NCI-H82 (cell line): ENCODE measurements at places on chromosomes 16 and 17.
A peak's percentile ranks its signal among the peaks of the same experiment; 100 is the strongest.

GRCh38 chr17:9860851-9861250 lies 35.1 kb downstream of the GLP2R start:
- DNase-seq: no peak

- DNase-seq: no peak
Observed at GRCh38 chr17:12097326-12097725, 76.6 kb downstream of the MAP2K4 start.

- DNase-seq: no peak
Observed at GRCh38 chr17:40763752-40764151, 8.2 kb downstream of the KRT26 start.

DNA sequence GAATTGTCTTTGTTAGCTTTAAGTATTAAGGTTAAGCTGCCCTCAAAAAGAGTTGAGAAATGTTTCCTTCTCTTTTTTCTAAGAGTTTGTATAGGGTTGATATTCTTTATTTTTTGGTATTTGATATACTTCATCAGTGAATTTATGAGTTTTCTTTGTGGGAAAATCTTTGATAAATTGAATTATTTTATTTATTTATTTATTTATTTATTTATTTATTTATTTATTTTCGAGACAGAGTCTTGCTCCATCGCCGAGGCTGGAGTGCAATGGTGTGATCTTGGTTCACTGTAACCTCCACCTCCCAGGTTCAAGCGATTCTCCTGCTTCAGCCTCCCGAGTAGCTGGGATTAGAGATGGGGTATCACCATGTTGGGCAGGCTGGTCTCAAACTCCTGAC lies 19.9 kb downstream of the TEFM start:
- DNase-seq: no peak

DNA sequence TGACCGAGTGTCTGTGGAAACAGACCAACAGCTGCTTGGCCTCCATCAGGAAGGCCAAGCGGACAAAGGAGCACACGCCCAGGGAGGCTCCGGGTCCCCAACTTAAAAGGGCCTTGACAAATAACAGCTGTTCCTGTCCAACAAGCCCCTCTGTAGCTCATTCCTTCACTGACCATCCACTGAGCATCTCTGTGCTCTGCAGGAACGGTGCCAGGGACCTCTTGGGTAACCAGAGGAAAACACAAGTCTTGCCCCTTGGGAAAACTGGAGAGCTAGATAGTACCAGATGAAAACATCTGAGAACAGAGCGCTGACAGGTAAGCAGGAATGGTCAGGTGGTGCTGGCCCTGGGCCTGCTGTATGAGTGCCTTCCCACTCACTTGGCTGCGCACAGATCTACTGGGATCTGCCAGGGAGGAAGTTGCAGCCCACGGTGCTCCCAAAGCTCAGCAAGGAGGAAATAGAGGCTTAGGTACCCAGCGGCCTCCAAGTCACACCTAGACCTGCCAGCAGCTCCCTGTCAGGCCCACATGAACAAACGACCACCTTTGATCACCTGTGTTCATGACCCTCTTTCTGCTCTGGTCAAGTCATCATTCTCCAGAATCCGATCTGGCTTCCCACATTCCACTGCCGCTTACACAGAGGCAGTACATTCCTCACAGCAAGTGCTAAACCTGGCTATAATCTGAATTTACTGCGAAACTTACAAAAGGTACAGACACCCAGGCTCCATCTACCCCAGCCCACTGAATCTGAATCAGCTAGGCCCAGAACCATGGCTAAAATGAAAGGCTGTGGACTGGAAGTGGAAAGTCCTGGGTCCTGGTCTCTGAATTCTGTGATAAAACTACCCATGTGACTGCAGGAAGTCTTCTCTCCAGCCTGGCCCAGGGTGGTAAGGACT lies 12.5 kb downstream of the DCAKD start:
- no peak for DNase-seq

- no peak for DNase-seq
Observed at GRCh38 chr17:43614561-43614960, 47.2 kb downstream of the MEOX1 start.

DNA sequence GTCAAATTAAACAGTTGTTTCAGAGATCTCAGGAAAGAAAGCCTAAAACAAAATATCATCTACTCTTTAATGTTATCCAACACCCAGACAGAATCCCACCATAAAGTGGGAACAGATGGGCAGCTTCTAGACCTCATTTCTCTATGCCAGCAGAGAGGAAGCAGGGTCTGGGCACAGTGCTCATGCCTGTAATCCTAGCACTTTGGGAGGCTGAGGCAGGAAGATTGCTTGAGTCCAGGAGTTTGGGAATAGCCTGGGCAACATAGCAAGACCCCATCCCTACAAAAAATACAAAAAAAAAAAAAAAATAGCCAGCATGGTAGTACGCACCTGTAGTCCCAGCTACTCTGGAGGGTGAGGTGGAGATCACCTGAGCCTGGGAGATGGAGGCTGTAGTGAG lies 13.5 kb upstream of the ZNF652 start:
- DNase-seq: no peak

DNA sequence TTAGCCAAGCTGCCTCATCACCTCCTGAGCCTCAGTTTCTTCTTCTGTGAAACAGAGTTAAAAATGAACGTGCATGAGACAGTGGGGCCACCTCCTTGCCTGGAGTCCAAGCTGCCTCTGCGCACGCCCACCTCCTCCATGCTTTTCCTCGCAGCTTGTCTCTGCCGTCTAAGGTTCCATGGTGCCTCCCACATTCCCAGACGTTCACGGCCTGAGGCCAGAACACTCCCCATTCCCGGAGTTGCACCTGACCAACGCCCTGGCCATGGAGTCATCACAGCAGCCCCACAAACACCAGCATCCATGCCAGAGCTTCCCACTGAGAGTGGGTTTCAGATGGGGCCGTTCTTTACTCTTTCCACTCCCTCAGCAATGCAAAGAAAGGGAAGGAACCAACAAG lies 183.0 kb upstream of the FOXF1 start:
- no peak for DNase-seq

DNA sequence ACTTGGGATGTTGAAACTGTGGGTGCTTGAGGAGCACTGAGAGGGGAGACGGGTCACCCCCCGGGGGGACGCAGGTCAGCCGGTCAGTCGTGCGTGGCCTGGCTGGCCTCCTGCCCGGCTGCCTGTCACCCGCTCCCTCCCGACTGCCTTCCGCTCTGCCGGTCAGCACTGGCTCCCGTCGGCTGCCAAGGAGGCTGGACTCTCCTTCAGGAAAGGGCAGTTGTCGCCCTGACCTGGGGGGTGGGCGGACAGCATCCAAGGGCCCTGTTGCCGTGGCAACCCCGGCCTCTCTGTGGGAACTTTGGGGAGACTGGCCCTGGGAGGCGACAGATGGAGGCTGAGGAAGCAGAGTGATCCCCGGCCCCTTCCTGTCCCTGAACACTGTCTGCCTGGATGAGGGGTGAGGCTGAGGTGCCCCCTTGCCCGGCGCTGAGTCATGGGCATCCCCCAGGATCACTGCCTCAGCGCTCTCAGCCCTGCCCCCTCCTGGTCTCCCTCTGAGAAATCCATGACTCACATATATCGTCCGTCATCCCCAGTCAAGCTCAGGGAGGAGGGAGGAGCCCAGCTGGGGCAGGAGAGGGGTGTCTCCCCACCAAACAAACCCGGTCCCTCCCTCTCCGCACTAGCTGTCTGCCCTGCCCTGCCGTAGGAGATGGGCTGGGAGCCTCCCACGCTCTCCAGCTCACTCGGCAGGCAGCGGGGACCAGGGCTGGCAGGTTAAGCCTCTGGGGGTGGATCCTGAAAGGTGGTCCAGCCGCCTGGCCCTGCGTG lies at the start of gene ADGRG1:
ADGRG1 (plus strand) TSS at position 623 of the 774 bp plus-strand sequence. CDS start 21,658 bp downstream, outside the sequence.
- DNase-seq: peak; percentile 53

DNA sequence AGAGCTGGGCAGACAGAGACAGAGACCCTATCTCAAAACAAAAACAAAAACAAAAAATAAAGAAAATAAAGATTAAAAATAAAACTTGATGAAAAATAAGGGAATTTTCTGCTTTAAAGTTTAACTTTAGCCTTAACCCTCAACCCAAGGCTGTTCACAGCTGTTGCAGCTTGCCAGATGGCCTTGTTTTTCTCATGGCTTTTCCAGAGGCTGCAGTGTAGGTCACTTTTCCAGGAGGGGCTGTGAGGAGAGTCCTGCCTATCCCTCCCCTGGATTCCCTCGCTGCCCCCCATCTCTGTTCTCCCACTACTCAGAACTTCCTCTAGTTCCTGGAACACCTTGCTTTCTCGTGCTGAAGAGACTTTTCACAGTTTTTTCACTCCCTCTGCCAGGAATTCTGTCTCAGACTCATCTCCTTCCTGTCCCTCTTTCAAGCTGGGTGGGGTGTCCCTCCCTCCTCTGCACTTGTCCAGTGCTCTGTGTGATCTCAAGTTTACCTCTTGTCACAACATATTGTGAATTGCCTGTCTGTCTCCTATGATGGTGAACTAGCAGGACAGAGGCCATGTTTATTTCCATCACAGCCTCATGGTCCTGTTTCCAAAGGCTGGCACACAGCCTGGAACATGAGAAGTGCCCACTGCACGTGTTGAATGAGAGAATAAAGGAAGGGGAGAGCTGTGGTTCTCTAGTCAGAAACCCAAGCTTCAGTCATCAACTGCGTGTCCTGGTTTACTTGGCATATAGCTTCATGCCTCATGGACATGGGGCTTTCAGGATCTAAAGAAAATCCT lies 69.9 kb upstream of the MSI2 start:
- DNase-seq: peak; percentile 76

DNA sequence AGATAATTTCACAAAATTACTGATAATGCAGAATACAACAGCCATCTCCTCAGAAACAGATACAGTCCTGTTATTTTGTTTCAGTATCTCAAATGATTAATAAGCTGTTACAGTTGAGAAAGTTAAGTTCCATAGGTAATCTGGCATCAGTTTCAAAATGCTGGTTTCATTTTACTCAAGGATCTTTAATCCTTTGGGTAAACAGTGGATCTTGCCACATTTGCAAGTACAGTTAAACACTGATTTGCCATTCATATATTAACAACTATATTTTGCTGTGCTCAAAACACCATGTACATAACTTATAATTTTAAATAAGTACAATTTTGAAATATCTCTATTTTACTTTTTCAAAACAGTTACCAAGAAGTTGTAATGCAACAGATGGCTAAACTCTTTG lies 31.2 kb downstream of the RPGRIP1L start:
- peak; percentile 28 for DNase-seq

DNA sequence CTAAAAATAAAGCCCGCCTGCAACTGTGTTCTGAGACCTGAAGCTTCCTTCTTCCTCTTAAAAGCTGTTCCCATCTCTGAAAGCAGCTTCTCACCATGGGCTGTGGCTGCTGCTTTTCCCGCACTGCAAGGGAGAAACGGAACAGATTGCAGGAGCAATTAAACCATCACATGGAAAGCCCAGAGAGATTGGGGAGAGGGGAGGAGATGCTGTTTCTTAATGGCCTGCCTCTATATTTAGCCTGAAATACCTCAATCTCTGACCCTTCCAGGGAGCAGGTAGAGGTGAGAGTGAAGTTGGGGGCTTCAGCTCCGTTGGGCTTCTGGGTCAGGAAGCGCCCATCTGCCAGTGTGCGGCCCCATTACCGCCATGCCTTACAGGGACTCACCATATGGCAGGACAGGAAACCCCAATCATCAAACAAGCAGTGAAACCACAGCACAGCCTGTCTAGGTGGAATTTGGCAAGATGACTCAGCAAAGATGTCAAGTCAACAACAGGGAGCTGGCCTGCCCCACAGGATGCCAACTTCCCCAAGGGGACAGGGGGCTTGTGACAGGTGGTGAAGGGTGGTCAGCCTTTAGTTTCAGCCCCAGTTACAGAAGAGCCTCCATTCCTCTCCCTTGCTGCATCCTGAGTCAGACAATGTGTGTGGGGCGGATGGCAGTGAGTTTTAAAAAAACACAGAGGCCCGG lies 286.6 kb upstream of the CCL2 start:
- peak; percentile 87 for DNase-seq

DNA sequence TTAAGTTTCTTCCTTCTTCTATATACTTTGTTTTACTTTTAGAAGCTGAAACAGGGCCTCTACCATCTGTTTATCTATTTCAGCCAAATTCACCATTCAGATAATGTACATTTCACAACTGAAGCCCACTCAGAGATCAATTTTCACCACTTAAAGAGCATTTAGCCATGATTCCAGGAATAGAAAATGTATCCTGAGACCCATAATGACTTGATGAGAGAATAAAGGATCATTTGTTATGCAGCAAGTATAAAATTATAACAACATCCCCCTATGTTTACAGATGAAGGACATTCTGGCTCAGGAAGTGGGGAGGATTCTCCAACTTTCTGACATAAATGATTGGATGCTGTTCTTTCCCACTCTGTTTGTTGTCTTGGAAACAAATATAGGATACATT lies 962.1 kb upstream of the EEF2KMT start:
- DNase-seq: no peak

DNA sequence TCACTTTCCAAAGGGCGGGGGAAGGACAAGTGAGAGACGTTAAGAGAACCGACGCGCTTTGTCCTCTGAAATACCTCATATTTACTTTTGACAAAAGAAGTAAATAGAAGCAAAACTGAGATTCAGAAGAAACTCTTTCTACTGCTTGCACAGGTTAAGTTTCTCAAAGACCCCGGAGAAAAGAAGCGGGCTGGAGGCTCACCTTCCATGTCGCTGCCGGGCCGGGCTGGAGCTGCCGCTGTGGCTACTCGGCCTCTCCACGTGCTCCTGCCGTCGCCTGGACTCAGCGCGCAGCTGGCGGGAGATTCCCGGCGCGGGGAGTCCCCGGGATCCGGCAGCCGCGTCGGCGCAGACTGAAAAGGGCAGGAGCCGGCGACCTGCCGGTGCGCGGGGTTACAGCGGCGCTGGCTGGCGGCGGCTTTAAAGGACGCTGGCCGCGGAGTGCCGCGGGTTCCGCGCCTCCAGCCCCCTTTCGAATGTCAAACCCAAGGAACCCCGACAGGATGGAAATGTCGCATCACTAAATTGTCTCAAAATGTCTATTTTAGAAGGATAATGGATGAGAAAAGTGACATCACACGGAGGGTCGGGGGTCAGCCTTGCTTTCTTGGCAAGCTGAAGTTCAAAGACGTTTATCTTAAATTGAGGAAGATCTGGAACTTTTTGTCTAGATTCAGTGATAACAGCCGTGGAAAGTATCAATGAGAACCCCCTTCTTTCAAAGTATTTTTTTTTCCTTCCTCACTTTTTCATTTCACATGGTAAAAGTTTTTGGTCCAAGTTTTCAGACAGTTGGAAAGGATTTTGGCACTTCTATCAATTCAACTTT lies at the start of gene IKZF3:
IKZF3 (minus strand) TSS at position 395 of the 829 bp plus-strand sequence; CDS start at position 209, 186 bp downstream.
- peak; percentile 82 for DNase-seq

- no peak for DNase-seq
Observed at GRCh38 chr17:50615828-50616227, 18.9 kb upstream of the ABCC3 start.

- DNase-seq: no peak
Observed at GRCh38 chr17:64502021-64502420, 4.1 kb downstream of the DDX5 start.

DNA sequence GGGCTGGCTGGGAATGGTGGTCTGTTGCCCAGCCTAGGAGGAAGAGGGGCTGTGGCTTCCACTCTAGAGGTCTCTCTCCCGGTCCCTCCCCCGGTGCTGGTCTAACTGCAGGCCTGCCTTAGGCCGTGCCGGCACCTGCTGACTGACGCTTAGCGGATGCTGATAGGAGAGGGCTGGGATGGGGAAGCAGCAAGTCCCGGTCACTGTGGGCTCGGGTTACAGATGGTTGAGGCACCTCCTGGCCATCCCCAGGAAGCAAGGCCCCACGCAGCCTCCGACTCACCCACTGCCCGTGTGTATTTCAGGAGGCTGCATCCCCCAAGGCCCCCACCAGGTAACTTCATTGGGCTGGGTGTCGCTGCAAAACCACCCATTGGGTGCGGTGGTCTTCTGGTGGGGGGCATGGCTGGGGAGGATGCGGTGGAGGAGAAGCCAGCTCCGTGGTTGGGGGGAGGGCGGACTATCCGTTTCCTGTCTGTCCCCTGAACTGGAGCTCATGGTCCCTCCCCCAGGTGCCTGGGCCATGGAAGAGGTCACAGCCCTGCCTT lies 278.9 kb downstream of the SEC14L1 start:
- peak; percentile 72 for DNase-seq

GRCh38 chr17:73514146-73514863 lies 129.9 kb downstream of the SDK2 start:
- no peak for DNase-seq
